Fibroblast of skin of scalp (primary cell): ENCODE measurements at places on chromosomes 12 and 14.

- DNase-seq, result no peak
These were observed 1.1 kb upstream of the TMEM121 start for GRCh38 chr14:105525326-105525725.

DNA sequence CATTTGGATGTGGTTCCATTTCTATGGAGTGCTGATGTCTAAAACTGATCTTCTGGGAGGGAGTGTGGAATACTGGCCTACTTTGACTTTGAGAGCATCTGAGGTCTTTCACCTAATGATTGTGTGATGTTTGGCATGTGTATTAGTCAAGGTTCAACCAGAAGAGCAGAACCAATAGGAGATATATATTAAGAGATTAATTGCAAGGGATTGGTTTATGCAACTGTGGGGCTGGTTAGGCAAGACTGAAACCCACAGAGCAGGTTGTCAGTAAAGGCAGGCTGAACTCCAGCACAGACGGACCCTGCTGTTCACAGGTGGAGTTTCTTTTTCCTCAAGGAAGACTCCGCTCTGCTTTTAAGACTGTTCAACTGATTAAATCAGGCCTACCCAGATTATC is 11.6 kb downstream of the BMAL2 start:
- no peak for DNase-seq

DNA sequence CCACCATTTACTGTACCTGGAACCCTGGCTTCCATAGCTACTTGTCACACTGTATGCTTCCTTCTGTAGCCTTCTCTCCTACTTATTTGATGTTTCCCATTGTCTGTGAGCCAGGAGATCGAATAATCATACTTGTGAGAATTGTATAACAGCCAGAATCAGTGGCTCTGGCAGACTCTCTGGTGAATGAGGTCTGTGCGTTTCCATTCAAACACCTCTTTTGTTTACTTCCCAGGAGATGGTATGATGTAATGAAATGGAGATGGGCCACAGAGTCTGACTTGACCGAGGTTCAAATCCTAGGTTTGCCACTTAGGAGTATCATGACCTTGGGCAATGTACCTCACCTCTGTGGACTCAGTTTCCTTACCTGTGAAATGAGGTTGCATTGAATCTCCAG is 35.7 kb upstream of the CLMN start:
- DNase-seq, result no peak

DNA sequence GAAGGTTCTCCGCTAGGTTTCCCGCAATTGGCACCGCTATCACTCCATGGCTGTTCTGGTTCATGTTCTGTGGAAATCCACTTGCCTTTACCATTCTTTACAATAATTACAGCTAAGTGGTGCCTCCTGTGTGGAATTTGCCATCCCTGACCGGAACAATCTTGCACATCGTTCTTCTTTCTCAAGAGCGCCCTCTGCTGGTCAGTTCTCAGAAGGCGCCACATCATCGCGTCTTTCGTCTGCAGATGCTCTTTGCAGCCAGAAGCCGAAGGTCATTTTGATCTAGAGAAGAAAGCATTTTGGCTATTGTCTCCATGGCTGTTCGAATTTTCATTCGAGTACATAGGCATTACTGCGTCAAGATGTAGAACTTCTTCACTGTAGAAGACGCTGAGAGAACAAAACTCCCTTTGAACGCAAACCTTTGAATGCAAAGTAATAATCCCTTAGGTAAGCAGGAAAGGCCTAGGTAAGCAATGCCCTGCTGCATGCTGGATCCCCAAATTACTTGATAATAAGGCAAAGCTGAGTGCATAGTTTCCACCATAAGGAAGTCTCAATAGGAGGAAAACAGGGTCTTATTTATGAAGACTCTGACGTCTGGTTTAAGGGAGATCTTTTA is 10.1 kb upstream of the RTRAF start:
- DNase-seq, result peak; percentile 75

GRCh38 chr14:61652526-61653262 is 42.6 kb upstream of the HIF1A start:
- DNase-seq, result peak; percentile 22

DNA sequence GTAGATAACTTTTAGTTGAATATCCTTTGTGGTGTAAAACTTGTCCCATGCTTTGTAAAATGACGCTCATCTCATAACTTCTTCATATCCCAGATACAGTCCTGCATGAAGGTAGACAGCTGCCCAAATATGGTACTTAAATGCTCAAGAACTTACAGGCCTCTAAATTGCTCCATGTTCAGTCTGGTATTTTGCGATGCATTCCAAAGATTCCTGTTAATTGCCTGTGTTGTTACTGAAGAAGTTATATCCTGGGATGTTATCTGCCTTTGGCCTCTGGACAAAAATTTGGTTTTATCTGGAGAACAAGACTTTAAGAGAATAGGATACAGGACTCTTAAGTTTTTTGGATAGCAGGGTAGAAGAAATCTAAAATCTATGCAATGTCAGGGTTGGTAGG is 473.0 kb downstream of the PCNX1 start:
- peak; percentile 90 for DNase-seq

DNA sequence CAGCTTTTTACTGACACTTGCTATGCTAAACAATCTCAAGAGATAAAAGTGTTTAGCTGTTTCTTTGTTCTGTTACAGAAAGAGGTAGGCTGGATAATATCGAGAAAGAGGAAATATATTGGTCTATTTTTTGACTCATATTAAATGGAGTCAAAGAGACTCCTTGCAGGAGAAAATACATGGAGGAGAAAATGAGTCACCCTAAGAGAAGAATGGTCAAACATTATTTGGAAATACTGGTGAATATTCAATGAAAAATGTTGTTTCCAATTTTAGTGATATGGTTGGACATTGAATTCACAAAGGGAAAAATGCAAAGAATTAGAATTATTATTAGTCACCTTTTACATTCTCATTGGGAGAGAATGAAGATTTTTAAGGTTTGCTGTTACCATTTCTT is 3.2 kb downstream of the KCNJ8 start:
- peak; percentile 67 for DNase-seq

DNA sequence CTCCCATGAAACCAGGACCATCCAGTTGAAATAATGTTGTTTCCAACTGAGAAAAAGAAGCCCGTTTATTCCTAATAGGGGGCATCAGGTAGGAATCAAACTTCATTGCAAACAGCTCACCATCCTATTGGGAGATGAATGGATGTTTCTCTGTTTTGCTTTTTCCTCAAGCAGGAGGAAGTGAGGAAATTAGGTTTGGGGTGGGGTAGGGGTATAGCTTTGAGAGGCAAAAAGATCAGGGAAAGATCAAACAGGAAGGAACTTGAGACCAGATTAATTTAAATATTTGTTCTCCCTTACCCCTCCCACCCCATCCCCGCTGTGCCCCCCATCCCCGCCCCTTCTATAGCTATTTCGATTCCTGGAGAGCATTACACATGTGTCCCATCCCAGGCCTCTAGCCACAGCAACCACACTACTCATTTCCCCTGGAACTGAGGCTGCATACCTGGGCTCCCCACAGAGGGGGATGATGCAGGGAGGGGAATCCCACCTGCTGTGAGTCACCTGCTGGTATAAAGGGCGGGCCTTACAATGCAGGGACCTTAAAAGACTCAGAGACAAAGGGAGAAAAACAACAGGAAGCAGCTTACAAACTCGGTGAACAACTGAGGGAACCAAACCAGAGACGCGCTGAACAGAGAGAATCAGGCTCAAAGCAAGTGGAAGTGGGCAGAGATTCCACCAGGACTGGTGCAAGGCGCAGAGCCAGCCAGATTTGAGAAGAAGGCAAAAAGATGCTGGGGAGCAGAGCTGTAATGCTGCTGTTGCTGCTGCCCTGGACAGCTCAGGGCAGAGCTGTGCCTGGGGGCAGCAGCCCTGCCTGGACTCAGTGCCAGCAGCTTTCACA is at the start of gene IL23A:
Gene IL23A (plus strand): TSS at position 577 of the 850 bp plus-strand sequence. CDS start 161 bp downstream, at position 738.
- DNase-seq, result no peak

DNA sequence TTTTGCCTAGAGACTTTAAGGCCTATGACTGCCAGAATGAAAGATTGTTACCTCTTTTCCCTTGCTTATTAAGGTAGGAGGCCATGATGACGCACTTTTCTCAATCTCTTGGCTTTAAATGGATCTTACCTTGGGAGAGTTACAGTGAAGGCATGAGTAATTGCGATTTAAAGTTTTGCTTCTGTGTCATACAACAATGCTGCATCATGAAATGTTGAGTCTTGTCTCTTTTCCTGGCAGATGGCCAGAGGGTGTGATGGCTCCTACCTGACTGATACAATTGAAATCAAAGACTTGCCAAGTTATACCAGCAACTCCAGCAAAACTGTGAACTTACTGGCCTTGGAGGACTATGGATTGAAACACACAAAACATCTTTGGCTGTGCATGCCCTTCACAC is 17.2 kb upstream of the LRRK2 start:
- no peak for DNase-seq

GRCh38 chr12:68031881-68032739 is 42.9 kb downstream of the IFNG-AS1 start:
- no peak for DNase-seq

- DNase-seq, result no peak
These were observed 45.5 kb upstream of the PTPRR start for GRCh38 chr12:70966046-70966445.

GRCh38 chr14:75989134-75989533 is 3.6 kb downstream of the IFT43 start:
- DNase-seq, result no peak

GRCh38 chr12:19970116-19970515 is 398.2 kb upstream of the PDE3A start:
- peak; percentile 95 for DNase-seq

- DNase-seq, result no peak
These were observed 81.3 kb downstream of the SCN8A start for GRCh38 chr12:51672334-51672733.

GRCh38 chr14:104708606-104709268 is 15.3 kb upstream of the ADSS1 start:
- DNase-seq, result peak; percentile 58

- no peak for DNase-seq
These were observed 156.6 kb upstream of the CAND1 start for GRCh38 chr12:67112586-67112985.

DNA sequence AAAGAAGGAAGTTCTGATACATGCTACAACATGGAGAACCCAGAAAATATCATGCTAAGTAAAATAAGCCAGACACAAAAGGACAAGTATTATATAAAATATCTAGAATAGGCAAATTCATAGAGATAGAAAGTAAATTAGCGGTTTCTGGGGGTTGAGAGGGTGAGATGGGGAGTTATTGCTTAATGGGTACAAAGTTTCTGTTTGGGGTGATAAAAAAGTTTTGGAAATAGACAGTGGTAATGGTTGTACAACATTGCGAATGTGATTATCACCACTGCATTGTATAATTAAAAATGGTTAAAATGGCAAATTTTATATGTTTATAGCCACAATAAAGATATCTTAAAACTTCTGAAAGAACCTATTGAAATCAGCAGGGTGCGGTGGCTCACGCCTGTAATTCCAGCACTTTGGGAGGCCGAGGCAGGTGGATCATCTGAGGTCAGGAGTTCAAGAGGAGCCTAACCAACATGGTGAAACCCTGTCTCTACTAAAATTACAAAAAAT is 15.0 kb downstream of the ZBTB25 start:
- DNase-seq, result no peak

DNA sequence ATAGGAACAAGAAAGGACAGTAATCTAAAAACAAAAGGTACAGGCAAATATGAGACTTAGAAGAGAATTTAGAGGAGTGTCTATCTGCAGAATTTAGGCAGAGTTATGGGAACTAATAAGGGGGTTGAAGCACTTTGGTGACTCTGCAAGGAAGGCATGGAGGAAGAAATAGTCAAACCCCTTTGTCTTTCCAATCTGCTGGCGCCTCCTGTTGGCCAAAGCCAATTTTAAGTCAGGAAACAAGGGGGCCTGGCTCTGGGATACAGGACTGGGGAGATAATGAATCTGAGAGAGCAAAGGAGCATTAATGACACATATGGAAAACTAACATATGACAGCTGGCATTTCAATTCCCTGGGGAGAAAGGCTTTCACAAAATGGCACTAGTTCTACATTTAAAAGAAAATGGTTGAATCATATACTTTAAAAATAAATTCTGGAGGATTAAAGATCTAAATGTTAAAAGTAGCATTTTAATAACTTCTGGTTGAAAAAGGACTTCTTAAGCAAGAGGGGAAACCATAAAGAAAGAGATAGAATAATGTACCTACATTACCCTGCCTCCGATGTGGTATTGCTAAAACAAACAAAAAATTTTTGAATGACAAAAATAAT is 48.5 kb upstream of the CSRP2 start:
- DNase-seq, result peak; percentile 53

GRCh38 chr14:67385618-67386017 is 25.5 kb downstream of the EIF2S1 start:
- no peak for DNase-seq

DNA sequence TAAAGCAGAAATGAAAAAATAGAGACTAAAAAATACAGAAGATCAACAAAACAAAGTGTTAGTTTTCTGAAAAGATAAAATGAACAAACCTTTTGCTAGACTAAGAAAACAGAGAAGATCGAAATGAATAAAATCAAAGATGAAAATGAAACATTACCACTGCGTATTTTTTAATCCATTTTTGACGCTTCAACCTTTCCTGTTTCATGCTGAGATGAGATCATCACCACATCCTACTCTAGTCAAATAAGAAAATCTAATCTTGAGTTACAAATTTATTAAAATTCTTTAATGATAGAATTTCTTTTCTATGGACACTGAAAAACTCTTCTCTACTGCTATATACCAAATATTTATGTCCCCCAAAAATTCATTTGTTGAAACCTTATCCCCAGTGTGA is 30.7 kb downstream of the MAGOHB start:
- no peak for DNase-seq

- no peak for DNase-seq
These were observed 75.5 kb upstream of the CLMN start for GRCh38 chr14:95395098-95395737.

DNA sequence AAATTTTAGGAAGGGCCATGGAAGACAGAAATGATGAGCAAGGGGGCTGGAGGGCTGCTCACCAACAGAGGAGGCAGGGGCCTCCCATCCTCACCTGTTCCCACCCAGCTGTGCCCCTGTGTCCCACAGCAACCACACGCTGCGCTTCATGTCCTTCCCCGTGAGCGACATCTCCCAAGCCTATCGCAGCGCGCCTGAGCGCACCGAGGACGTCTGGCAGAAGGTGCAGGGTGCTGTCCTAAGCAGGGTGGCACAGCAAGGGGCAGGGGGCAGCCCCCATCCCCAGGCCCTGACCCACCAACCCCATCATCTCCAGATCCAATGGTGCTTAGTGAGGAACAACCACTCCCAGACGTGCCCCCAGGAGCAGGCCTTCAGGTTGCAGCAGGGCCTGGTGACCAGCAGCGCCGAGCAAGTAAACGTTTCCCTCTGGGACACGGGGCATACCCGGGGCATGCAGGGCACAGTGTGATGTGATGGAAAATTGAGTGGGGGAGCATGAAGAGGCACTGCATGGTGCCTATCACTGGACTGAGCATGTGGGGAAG is 8.1 kb downstream of the CARMIL3 start:
- DNase-seq, result no peak

- peak; percentile 50 for DNase-seq
These were observed 131.6 kb downstream of the PPFIA2 start for GRCh38 chr12:81627336-81628189.

- no peak for DNase-seq
These were observed 82.9 kb downstream of the DDX51 start for GRCh38 chr12:132061197-132061596.

GRCh38 chr14:71175491-71175890 is 268.2 kb downstream of the PCNX1 start:
- DNase-seq, result no peak

- DNase-seq, result no peak
These were observed 61.8 kb downstream of the TESC start for GRCh38 chr12:117037289-117038022.

- DNase-seq, result no peak
These were observed 106.4 kb downstream of the SLC8A3 start for GRCh38 chr14:70082394-70082793.
